ENCODE measurements at places on chromosomes 5 and 9.

DNA sequence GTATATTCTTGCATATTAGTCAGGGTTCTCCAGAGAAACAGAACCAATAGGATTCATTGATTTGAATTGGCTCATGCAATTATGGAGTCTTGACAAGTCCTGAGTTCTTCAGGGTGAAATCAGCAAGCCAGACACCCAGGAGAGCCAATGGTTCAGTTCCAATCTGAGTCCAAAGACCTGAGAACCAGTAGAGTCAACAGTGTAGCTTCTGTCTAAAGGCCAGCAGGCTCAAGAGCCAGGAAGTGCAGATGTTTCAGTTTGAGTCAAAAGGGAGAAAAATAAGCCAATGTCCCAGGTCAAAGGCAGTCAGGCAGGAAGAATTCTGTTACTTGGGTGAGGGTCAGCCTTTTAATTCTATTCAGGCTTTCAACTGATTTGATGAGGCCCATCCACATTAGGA, 37.8 kb upstream of the ANKRD34B start:
- no peak for DNase-seq

GRCh38 chr5:112642885-112643284, 94.8 kb upstream of the APC start:
- no peak for DNase-seq

- DNase-seq: no peak
Observed at GRCh38 chr9:135933114-135933513, 25.8 kb upstream of the CAMSAP1 start.

DNA sequence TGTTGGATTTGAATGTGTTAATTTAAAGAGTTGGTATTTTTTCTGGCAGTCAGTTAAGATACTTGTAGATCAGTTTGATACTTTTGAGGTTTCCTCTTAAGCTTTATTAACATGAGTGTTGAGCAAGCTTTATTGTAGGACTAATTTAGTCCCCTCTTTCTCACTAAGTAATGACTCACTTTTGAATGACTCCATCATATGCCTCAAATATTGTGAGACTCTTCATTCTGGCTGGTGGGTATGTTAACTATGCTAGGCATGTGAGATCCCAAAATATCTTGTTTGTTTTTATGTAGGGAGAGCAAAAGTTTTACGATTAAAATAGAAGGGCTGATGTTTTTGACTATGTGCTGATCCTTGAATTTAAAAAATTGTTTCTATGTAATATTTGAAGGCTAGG, 355.7 kb downstream of the IZUMO3 start:
- DNase-seq: no peak

DNA sequence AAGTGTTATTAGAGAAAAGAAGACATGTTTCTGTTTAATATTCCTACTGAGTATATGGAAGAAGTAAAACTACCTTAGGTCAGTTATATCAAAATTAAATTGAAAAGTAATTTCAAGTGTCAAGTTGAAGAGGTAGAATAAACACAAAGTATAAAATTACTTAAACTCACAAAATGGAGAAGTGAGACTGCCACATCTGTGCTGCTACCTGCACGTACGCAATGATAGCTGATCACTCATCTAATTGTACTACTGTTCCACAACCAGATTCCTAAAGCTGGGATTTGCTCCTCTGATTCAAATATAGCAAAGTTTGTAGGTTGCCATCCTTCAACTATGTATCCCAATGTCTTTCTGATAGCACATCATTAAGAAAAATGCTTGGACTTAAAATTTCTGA, 24.8 kb downstream of the EQTN start:
- DNase-seq: no peak

DNA sequence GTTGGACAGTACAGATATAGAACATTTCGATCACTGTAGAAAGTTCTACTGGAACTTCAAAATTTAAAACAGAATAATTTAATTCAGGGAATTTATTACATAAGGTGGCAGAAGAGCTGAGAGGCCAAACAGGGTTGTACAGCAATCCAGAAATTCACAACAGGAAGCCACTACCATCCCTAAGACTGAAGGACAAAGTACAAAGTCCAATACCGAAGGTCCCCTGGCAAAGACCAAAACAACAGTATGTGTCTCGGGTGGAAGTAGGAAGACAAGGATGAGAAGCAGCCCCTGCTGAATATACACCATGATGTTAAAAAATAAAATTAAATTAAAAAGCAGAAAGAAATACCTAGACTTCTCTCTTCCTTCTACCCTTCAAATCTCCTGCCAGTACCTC, 19.9 kb downstream of the SGTB start:
- no peak for DNase-seq
